ENCODE measurements at places on chromosomes 2 and 18.

DNA sequence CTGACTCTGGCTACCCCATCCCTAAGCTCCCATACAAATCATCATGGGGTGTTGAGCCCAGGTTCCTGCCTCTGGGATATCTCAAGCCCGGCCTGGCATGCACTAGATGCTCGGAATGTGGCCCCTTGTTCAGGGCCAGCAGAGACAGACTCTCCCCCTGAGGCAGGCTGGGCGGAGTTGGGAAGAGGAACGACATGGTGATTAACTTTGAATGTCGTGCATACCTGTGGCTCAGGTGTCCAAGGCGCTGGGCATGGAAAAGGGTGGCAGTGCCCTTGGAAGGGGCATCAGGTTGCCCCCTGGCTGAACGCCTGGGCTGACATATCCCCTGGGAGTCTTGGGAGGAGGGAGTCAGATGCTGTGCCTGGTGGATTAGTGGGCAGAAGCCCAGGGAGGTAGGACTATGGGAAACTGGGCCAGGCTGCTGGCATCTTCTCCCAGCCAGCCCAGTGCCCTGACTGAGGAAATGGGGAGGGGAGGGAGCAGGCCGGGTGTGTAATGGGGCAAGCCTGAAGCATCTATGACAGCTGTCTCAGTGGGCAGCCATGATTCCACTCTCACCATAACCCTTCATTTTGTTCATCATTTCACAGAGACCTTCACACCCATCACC lies 57.8 kb upstream of the OTOF start:
- no peak for DNase-seq

DNA sequence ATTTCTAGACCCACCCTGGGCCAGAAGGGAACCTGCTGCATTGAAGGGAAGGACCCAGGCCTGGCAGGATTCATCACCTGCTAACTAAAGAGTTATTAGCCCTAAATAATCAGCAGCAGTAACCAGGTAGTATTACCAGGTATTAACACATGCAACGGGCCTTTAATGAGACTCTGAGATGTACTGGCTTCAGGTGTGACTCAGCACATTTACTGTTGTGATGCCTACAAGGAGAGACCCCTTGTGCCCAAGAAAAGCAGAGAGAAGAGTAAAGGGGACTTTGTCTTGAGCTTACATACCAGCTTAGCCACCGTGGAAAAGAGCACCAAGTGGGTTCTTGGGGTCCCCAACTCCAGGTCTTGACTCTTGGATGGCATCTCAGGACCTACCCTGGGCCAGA lies 243.1 kb upstream of the SLC39A10 start:
- no peak for DNase-seq

- DNase-seq: no peak
Observed at GRCh38 chr2:44578471-44579093, 216.8 kb downstream of the CAMKMT start.

- DNase-seq: no peak
Observed at GRCh38 chr18:32974421-32975162, 201.8 kb upstream of the KLHL14 start.

- DNase-seq: no peak
Observed at GRCh38 chr2:241908686-241909420, 39.3 kb downstream of the RTP5 start.

DNA sequence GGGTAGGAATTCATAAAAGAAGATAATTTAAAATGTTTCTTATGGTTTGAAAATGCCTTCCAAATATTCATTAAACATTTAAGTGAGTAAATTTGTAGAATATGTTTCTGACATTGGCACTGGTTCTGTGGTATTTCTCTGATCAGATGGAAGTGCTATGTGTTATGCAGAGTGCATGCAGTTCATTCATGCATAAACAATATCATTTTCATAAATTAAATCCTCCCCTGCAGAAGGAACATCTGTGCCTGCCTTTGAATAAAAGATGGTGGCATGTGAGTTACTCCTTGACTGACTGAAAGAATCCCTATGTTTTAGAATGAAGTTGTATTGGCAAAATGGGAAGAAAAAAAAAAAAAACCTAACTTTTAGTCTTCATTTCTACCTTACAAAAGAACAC lies 5.9 kb downstream of the NEUROD1 start:
- DNase-seq: no peak

DNA sequence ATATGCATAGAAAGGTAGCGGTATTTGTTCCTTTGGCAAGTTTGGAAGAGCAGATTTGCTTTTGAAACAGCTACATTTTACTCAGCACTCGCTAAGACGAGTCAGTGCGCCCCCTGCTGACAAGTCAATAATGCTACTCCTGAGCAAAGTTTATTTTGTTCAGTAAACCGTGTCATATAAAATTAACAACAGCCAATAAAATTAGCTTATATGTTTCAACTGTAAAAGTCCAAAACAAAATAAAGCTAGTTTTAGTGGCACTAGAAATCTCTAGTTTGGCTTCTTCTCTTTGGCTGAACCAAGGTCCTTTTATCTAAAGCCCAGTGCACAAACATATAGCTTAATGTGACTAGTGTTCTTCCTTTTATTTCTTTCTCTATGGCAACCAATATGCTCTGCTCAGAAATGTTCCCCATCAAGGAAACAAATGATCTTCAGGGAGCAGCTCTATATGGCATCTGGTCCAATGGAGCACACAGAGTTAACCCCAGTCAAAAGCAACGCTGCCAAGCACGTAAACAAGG lies 4.2 kb upstream of the POU3F3 start:
- peak; percentile 69 for DNase-seq

DNA sequence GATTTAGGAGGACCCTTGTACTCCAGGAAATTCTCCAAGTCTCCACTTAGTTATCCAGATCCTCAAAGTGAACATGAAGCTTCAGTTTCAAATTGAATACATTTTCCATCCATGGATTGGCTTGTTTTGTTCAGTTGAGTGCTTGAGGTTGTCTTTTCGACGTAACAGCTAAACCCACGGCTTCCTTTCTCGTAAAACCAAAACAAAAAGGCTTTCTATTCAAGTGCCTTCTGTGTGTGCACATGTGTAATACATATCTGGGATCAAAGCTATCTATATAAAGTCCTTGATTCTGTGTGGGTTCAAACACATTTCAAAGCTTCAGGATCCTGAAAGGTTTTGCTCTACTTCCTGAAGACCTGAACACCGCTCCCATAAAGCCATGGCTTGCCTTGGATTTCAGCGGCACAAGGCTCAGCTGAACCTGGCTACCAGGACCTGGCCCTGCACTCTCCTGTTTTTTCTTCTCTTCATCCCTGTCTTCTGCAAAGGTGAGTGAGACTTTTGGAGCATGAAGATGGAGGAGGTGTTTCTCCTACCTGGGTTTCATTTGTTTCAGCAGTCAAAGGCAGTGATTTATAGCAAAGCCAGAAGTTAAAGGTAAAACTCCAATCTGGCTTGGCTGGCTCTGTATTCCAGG lies at the start of gene CTLA4:
TSS of gene CTLA4 (plus strand) at position 211 of the 640 bp plus-strand sequence. CDS start at position 383, 172 bp downstream.
- no peak for DNase-seq

DNA sequence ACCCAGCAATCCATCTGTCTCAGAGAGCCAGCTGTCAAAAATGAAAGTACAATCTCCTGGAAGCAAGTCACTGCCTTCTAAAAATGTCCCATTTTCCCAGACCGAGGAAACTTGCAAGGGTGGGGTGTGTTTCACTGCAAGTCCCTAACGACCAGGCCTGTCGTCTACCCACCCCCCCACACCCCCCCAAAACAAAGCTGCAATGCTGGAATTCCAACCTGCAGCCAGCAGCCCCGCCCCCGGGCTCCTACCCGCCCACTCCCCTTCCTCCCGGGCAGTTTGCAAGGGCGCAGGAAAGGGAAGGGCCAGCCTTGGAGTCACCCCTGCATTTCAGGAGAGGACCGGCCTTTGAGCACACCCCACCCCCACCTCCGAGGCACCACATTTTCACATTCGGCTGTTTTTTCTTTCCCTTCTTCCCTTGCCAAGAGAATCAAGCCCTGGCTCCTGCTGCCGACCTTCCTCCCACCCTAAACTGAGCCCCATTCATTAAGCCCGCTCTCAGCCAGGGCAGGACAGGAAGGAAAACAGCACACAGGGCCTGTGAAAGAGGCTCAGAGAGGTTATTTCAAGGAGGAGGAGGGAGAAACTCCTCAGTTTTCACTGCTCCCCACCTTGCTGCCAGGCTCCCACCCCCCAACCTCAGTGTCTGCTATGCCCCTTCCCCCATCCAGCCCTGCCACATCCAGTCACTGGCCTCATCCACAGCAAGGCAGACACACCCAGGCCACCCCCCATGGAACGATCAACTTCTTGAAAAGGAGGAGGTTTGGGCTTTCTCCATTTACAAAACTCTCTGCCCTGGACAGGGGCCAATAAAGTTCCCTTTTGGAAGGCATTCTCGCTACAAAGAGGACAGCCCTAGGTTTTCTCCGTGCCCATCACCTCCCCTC lies 11.3 kb downstream of the SMAD7 start:
- DNase-seq: no peak

DNA sequence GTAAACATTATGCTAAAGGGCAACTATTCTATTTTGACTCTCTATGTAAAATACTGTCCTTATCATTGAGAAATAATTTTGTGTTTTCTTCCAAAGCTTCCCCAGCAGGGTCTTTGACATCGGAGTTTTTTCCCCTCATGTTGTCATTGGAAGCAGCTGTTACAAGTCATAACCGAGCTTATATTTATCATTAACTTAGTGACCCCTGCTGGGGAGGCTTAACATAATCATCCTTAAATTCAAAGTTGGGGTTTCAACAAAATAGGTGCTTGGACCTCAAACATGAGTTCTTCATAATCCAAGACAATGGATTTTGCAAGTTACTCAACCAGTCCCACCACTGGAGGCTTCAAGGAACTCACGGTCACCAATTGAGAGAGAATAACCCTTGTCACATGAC lies 330.9 kb downstream of the DCC start:
- DNase-seq: no peak

DNA sequence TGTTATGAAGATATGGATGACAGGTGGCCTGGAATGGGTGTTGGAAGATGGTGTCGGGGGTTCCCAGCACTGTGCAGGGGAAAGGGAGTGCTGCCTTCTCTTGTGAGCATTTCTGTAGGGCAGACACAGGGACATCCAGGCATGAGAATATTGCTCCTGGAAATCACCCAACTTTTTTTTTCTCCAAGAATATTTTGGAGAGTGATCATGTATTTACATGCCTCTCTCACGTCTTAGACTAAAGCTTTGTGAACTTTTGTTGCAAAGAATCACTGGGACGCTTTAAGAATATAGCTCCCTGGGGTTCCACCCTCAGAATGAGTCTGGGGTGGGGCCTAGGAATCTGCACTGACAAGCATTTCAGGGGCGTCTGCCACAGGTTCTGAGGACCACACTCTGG lies 68.7 kb downstream of the VWA3B start:
- DNase-seq: no peak

DNA sequence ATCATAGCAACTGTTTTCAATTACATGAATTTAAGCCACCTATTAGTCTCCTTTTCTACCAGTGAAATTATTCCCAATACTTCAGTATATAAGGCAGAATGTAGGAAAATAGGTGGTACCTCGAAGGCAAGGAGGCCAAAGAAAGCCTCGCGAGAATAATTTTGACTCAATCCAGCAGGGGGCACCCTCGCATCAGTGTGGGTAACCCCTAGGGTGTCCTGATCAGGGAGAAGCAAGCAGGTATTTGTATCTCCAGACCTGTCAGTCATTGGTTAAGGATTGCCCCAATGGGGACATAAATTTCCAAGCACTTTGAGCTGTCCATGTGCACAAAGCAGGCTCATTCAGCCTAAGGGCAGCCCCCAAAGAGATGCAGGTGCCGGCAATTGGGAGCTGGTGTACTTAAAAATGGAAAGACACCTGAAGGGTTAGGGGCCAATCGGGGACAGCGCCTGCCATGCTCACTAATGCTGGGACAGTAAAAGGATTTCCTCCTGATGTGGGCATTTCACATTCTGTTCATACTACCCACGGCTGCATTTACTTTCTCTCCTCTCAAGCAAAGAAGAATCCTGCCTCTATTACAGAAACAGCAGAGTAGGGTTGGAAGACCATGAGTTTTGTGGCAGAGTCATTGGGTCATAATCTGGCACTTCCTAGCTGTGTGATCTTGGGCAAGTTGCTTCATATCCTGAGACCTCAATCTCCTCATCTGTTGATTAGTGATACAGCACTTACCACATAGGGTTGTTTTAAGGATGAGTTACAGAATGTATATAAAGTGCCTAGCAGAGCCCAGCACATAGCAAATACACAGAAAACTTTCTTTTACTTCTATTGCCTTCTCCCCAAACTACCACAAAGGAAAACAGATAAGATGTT lies 136.1 kb downstream of the ICOS start:
- DNase-seq: peak; percentile 71

DNA sequence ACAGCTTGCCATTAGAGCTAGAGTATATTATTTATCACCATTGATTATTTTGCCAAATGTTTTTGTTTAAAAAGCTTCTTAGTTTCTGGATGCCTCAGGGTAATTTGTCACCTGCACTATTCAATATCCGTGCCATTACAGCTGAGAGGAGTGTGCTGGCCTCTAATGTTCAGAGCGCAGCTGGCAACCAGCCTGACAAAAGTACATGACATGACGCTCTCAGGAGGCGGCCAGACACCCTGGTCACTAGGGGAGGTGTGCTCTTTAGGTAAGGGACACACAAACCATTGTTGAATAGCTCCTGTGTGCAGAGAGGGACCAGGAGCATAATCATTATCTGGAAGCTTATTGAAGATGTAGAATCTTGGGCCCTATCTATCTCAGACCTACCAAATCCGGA lies 20.3 kb downstream of the LIMS1 start:
- no peak for DNase-seq

DNA sequence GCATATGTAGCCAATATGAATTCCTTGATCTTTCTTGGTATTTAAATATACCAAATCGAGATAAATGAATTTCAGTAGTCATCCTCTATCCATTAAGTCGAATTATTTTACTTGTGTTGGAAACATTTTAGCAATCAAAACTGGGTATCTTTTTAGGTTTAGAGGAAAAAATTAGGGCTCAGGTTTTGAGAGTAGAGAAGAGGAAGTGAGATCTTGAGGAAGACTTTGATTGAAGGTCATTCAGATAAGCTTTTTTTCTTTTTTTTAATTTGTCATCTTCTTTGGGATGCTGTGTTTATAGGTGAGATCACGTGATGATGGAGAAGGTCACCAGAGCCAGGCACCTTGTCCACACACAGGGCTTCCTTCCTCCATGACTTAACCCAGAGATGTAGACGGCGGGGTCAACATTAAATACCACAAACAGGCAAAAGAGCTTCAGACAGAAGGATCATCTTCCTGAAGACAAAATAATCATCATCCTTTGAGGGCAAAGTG lies 750.1 kb downstream of the RNF144A start:
- no peak for DNase-seq

- DNase-seq: no peak
Observed at GRCh38 chr2:133171393-133172004, 396.8 kb downstream of the NCKAP5 start.

GRCh38 chr18:74288730-74289129 lies 3.0 kb downstream of the CYB5A start:
- no peak for DNase-seq

GRCh38 chr2:128386066-128386465 lies 67.4 kb upstream of the HS6ST1 start:
- no peak for DNase-seq

- no peak for DNase-seq
Observed at GRCh38 chr18:48779462-48779861, 171.3 kb downstream of the SMAD7 start.

GRCh38 chr18:68507781-68508180 lies 207.1 kb downstream of the TMX3 start:
- DNase-seq: no peak

GRCh38 chr18:76721207-76721996 lies 101.0 kb upstream of the ZNF236 start:
- DNase-seq: no peak

All from activated CD4-positive, alpha-beta T cell treated with anti-CD3 and anti-CD28 coated beads for 24 hours (primary cell).